ENCODE measurements at places on chromosomes 2 and 18.

DNA sequence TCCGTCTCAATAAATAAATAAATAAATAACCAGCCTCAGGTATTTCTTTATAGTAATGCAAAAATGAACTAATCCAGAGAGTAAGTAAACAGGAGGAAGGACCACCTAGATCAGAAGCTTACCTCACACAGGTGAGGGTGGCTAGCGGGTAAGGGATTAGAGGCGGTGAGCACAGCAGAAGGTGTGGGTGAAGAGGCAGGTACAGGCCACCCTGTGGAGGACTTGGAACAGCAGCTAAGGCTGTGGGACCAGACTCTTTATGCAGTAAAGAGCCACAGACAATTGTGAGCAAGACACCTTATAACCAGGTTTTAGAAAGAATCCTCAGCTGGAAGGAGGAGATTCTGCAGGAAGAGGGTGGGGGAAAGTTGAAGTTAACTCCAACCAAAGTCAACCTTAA, 34.2 kb upstream of the TTR start:
- DNase-seq, result no peak

GRCh38 chr18:42477267-42477666, 522.2 kb downstream of the PIK3C3 start:
- DNase-seq, result no peak

GRCh38 chr18:58367425-58368140, 261.3 kb downstream of the ALPK2 start:
- DNase-seq, result no peak

- no peak for DNase-seq
Observed at GRCh38 chr18:47794725-47795433, 135.6 kb downstream of the SMAD2 start.

- DNase-seq, result peak; percentile 18
Observed at GRCh38 chr18:35143622-35144596, 96.9 kb upstream of the ZNF397 start.

GRCh38 chr18:10518595-10519255, 7.1 kb upstream of the NAPG start:
- DNase-seq, result no peak

DNA sequence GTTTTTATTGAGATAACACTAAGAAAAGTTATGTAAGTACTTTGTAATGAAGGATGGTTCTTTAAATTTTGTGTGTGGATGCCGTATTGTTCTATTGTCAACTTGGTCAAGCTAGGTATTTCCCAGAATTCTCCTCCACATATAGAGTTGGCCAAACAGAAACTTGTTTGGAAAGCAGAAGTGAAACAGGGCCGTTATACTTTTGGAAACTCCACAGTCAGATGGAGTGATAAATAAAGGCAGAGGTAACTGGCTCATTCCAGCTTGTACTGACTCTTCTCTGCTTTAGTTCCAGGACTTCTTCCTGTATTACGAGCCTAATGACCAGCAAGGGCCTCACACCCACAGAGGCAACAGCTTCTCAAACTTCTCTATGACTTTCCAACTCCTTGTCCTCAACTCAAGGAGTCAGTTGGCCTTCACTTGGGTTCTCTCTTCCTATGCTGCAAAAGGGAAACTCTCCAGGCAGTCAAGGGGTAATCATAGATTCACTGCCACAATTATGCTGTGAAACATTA, 16.4 kb upstream of the STARD7 start:
- no peak for DNase-seq

- DNase-seq, result no peak
Observed at GRCh38 chr2:116517936-116518335, 1296.6 kb upstream of the DDX18 start.

- no peak for DNase-seq
Observed at GRCh38 chr2:97661927-97662326, 1.9 kb downstream of the ACTR1B start.

DNA sequence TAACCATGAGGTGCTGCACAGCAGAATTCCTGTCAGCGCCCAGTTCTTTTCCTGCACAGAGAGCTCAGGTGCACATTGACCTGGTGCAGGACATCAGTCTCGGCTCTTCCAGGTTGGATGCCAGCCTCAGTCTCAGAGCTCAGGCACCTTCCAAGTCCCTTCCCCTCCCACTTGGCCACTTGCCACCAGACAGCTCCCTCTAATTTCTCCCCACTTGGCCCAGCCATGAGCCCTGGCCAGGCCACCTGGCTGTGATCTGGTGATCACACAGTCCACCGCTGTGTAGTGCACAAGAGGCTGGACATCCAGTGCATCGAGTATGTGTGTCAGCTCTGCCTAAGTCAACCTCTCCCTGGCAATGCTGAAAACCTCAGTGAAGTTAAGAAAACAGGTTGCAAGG, 336.6 kb upstream of the MYT1L start:
- no peak for DNase-seq

- no peak for DNase-seq
Observed at GRCh38 chr2:39620067-39620466, 45.6 kb upstream of the TMEM178A start.

- no peak for DNase-seq
Observed at GRCh38 chr2:147659051-147659450, 185.8 kb upstream of the ACVR2A start.

DNA sequence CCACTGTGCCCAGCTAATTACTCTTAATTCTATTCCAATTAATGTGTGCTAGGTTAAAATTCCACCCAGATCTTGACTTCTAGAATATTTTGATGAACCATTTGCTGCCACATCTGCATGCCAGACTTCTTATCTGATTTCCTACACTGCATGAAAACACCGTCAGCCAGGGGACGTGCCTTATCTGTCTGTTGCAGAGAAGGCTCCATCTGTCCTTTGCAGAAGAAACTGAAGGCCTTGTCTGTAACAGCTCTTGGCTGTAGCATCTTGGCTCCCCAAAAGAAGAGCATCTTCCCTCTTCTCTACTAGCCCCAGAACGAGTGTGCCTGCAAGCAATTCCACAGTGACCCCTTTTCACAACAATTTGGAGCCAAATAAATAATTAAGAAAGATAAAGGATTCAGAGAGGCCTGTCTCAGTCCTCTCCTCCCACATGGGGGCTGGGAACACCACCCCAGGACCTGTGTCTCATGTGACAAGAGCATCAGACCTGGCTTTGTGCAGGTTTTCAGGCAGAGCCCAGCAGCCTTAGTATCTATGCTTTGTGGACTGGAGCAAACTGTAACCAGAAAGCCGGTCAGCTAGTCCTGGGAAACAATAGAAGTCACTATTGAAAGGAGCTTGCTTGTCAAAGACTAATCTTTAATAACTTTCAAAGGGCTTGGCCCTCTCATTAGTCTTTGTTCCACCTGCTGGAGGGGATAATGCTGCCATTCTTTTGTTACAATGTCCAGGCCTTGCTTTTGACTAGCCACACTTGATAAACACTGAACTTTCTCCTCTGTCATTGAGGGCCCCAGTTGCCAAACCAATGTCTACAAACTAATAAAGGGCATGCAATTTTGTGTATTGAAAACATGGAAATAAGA, 84.0 kb upstream of the NEUROD1 start:
- no peak for DNase-seq

GRCh38 chr2:45352506-45352905, 258.6 kb downstream of the SRBD1 start:
- no peak for DNase-seq

Measured in stimulated activated CD4-positive, alpha-beta T cell treated with anti-CD3 and anti-CD28 coated beads, Interleukin-2, amount 100 ng/mL, for 48 hours (primary cell).